Mesenteric fat pad (tissue), 1 donor: ENCODE measurements at places on chromosomes 1 and 21. TPM values are rescaled to one million over a fixed set of nuclear protein-coding genes. Genes with fewer than 3 reads are reported as not detected.

DNA sequence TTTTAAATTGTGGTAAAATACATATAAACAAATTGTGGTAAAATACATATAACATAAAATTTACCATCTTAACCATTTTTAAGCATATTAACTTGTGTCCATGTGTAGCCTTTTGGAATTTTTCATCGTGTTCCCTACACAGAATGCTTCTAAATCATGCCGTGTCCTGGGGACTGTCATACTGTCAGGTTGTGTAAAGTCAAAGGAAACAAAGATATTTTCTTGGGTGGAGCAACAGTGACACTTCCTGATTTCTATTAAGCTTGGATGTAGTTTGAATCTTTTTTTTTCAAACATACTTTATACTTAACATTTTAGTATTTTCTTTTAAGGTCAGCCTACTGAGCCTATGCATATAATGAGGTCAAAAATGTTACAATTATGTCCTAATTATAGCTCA lies 32.3 kb downstream of the DOP1B start:
- no peak for DNase-seq

DNA sequence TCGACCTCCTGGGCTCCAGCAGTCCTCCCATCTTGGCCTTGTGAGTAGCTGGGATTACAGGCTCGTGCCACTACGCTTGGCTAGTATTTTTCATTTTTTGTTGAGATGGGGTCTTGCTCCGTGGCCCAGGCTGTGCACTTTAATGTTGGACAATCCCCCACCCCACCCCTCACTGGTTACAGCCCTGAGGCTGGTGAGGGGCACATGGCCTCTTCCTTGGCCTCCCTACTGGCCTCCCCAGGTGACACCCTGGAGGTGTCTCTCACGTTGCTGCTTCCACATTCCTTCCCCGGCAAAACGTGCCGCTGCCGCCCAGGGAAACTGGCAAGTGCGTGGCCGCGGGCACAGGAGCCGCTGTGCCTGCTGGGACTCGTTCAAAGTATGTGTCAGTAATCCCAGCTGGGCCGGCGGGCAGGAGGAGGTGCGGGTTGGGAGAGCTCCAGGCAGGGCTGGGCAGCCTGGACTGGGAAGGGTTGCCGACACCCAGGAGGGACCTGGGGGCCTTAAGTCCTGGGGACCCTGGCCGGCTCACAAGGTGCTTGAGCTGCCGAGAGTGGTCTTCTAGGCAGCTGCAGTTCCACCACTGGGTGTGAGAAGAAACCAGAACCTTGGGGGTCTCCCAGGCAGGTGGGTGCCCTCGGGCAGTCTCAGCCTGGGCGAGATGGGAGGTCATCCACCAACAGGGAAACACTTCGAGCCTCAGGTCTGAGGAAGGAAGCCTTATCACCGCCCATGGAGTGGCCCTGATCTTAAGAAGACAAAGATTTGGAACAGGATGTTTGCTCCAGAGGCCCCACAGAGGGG lies 6.5 kb downstream of the WNT3A start:
- peak; percentile 87 for DNase-seq

PPM1J gene
- total RNA-seq, result 0.61 TPM

DNA sequence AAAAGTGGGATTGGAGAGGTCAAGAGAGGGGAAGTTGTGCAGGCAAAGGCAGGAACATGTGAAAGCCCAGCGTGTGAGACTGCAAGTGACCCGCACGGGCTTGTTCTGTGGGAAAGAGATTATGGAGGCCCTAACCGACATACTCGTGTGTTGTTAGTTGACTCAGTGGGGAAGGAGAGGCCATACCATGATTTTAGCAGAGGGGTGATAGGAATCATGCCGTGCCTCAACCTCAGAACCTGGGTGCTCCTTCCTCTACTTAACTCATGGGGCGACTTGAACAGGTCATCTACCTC lies 19.3 kb downstream of the PGLYRP3 start:
- DNase-seq, result no peak

RGS16 gene
- 25.0 TPM for total RNA-seq

PGLYRP3 gene
- total RNA-seq, result not detected

DNA sequence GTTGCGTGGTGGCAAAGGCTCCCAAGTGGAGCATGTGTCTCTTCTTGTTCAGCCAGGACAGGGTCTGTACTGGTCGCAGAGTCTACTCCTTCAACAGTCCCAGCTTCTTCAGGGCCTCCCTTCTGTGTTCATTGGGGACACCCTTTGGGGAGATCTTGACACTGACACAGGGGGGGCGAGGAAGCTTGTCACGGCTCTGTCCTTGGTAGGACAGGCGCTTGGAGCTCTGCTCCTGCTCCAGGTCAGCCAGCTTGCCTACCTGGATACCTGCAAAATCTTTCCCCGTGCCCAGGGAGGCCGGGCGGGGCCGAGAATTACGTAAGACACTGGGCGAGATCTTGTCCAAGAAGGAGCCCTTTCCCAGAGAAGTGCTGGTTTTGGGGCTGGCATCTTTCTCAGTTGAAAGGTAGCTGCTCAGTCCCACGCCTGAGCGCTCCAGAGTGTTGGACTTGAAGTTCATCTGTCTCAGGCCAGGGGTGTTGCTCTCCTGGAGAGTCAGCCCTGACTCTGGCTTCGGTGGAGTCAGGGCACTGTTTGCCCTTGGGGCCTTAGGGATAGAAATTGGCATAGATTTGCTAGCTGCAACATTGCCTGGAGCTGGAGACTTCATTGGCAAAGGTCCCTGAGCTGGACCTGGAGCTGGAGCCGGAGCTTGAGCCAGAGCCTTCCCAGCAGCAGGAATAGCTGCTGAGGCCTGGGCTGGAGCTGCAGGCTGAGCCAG lies 10.5 kb downstream of the C1orf116 start:
- no peak for DNase-seq

- no peak for DNase-seq
Observed at GRCh38 chr1:34408011-34408410, 231.3 kb downstream of the C1orf94 start.

DNA sequence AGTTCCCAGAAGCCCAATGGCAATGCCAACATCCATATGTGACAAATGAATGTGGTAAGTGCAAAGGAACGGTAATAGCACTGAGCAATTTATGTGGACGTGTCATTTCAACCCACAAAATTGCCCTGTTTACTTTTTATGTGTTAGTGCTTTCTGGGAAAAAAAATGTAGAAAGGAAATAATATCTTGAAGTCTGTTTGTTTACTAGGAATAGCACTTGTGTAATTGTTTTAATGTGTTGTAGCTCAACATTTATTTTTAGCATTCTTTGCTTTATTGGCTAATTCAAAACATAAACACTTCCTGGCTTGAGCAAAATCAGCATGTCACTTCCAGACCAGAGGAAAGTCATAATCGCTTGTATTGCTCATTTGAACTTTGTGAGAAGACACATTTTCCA lies 224.8 kb upstream of the KCNK2 start:
- DNase-seq, result no peak

- DNase-seq, result no peak
Observed at GRCh38 chr21:15415541-15416261, 314.1 kb upstream of the USP25 start.

GRCh38 chr1:93621246-93621645 lies 60.4 kb downstream of the BCAR3 start:
- no peak for DNase-seq

RLF gene
- total RNA-seq, result 13.1 TPM

DNA sequence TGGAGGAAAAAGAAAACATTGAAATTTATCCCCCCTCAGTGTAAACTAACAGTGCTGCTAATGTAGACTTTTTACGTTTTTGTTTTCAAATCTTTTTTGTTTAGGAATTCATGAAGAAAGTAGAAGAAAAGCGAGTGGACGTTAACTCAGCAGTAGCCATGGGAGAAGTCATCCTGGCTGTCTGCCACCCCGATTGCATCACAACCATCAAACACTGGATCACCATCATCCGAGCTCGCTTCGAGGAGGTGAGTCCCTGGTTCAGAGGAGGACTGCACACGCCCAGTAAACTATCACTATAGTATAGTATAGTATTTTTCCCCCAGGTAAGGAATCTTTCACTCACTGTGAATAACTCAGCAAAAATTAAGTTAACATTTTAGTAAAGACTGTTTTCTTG lies 37.8 kb upstream of the BMP8A start:
- DNase-seq, result no peak

DNA sequence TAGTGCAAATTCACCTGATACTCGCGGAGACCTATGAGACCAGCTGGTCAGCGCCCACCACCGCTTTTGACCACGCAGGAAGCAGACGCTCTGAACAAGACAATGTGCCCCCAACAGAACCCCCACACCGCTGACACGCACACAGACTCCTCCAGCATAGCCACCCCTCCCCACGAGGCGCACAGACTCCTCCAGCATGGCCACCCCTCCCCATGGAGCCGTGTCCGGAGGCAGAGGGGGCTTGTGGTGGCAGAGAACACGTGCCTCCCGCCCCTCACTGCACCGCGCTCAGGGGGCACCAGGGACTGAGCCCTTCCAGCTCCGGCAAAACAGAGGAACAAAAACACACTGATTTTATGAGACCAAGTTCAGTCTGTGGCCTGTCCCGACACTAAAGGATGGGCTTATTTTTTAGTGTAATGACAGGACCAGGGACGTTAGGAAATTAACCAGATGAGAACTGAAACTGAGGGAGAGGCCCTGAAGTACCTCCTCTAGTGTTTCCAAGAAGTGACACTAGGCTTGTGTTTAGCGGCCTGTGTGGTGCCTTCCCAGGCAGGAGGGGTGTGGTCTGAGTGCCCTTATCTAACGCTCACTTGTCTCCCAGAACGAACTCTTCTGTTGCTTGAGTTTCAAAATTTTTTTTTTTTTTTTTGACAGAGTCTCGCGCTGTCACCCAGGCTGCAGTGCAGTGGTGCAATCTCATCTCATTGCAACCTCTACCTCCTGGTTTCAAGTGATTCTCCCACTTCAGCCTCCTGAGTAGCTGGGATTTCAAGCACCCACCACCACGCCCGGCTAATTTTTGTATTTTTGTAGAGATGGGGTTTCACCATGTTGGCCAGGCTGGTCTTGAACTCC lies 10.0 kb upstream of the AGPAT3 start:
- no peak for DNase-seq

ETV3L gene
- total RNA-seq, result not detected

DNA sequence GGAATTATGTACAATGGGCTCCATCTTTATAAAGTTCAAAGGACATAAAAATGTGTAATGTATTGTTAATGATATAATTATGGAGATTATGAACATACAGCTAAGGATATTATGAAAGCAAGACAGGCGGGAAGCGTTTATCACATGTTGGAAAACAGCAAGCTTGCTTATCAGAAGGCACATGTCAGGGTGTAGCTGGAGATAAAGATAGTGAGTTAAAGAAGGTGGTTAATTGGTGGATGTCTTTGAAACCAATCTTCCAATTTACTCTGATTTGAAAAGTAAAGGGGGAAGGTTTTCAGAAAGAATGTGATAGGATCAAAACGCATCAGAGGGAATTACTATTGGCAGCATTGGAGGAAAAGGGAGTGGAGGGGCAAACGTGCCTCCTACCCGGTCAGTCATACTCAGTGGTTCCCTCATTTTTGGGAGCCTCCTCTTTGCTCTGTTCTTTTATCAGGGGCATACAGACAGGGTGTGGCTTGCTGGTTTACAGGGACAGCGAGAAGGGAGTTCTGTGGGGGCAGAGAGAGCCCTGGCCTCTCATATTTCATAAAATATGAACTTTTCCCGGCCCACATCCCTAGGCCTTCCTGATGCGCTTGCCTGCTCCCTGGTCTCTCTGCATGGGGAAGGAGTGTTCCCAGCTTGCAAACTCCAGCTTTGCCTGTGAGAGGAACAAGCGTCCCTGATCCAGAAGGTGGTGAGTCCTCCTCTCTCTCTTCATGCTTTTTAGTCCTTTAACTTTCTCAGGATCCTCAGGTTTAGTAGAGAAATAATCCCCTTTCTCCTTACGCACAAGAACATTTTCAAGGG lies 8.0 kb upstream of the SVBP start:
- DNase-seq, result no peak

KCNJ15 gene
- 7.6 TPM for total RNA-seq

GRCh38 chr1:72366466-72366865 lies 84.1 kb upstream of the NEGR1 start:
- no peak for DNase-seq

PTPRU gene
- total RNA-seq, result 17.2 TPM

DNA sequence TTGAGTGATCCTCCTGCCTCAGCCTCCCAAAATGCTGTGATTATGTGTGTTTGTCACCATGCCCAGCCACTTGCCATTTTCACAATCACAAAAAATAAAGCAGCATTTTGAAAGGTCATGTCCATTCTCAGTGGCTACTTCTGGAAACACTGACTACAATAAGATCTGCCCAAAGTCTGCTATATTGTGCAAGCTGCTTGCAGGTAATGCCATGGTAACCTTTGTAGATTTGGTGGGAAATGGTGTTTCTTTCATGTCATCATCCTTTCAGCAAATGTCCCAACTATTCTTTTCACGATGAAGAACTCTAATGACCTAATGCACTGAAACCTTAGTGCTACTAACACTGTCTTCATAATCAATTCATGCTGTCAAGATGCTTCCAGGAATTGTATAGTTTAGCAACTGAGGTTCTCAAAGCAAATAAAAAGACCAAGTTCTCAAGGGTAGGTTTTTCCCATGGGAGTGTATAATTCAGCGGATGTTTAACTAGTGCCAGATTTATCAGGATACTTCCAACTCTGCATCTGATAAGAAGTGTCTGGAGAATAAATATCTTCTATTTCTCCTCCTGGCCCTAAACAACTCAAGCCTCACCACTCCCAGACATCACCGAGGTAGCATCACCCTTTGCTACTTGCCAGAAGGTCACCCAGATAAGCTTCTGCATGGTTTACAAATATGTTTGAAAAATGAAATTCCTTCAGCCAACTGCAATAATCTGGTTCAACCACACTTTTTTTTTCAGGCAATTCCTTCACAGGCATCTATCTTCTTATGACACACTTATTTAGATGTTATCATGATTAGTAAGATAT lies 132.0 kb upstream of the ZC3H11B start:
- no peak for DNase-seq

GRCh38 chr1:233790662-233791371 lies 113.7 kb upstream of the SLC35F3 start:
- no peak for DNase-seq

GRCh38 chr1:202159534-202160371 lies 649 bp downstream of the PTPN7 start:
- no peak for DNase-seq

VPS13D gene
- total RNA-seq, result 143 TPM

DNA sequence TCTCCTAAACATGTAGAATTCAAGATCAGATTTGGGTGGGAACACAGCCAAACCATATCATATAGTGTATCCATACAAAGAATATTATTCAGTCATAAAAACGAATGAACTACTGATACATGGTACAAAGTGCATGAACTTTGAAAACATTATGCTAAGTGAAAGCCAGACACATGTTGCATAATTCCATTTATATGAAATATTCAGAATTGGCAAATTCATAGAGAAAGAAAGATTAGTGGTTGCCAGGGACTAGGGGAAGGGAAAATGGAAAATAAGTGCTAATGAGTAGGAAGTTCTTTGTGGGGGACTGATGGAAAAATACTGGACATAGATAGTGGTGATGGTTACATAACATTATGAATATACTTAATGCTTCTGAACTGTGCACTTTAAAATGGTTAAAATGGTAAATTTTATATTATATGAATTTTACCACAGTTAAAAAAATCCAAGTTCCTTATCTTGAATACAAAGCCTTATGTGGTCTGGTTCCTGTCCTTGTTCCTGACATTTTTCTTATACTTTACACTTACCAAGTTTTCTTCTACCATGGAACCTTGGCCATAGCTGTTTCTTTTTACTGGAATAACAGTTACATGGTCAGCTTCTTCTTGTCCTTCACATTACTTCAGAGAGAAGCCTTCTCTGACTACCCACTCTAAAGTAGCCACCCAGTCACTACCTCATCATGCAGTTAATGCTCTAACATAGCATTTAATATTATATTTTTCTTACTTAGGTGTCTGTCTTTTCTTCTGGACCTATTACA lies 64.0 kb downstream of the CCDC18 start:
- no peak for DNase-seq

TEKT2 gene
- 0.35 TPM for total RNA-seq

OR2T33 gene
- not detected for total RNA-seq

WDR64 gene
- total RNA-seq, result not detected

GRCh38 chr1:44012404-44012803 lies 18.9 kb downstream of the SLC6A9 start:
- no peak for DNase-seq
